ENCODE measurements at places on chromosomes 4 and X. TPM values are rescaled to one million over a fixed set of nuclear protein-coding genes. Genes with fewer than 3 reads are reported as not detected.

ZNF141 gene
- total RNA-seq, result 2.7 TPM

ARX gene
- total RNA-seq, result 0.29 TPM

ZIC3 gene
- total RNA-seq, result not detected

PLXNB3 gene
- total RNA-seq, result 5.0 TPM

BEND2 gene
- not detected for total RNA-seq

ZNF711 gene
- total RNA-seq, result 1.1 TPM

HSFX2 gene
- total RNA-seq, result 0.13 TPM

DRP2 gene
- total RNA-seq, result 0.21 TPM

Measured in A549 treated with RU486 at 1 μM for 4 hours (cell line).